Naive thymus-derived CD4-positive, alpha-beta T cell (primary cell): ENCODE measurements at places on chromosomes 7 and 10. TPM values are rescaled to one million over a fixed set of nuclear protein-coding genes. Genes with fewer than 3 reads are reported as not detected.

Gene THNSL1
- total RNA-seq: 2.5 and 2.6 TPM in 2 replicates

DNA sequence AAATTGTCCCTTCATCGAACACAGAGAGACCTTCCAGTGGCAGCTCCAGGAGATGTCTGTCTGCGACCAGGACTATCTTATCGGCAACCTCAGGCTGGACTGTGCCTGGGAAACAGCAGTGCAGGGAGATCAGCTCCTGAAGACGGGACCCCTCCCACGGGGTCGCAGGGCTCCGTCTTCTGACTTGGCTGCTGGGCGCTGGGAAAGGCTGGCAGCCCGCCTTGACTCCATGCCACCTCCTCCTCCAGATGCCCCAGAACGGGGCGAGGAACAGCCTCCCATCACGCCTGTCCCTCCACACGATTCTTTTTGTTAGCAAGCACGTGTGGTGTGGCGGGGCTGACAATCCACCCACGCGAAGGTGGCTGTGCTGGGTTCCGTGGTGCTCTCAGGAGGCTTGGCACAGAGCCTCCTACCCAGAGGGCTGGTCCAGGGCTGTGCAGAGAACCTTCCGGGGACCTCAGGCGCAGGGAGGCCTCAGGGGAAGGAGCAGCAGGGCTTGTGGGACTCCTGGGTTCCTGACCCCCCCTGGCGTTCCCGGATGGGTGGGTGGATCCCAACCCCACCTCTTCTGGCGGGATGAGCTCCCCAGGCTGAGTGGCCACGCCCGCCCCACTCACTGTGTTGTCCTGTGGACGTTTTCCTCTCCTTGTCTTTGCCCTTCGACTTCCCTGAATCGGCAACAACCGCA, 47.6 kb upstream of the NKX6-2 start:
- H3K27ac ChIP-seq: no peak overlapping the region
- no peaks in the 10 kb centered on the region for H3K27me3 ChIP-seq
- H3K4me1 ChIP-seq: no peaks in the 10 kb centered on the region
- H3K4me3 ChIP-seq: no peak overlapping the region
- no peak for DNase-seq
- no peaks in the 10 kb centered on the region for H3K36me3 ChIP-seq

DNA sequence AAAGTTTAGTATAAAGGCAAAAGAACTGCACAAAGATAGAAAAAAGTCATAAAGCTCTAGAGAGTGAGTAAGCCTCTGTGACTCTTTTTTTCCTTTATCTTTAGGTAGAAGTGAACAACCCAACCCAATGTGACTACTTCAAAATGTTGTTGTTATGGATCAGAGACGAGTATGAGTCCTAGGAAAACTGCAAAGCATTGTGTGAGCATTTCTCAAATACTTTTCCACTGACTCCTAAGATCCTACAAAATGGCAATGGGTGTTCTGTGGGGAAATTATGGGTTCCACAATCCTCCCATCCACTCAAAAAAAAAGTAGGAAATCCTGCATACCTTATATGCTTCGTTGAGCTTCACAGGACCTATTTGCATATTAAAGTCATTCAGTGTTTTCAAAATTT, 177.1 kb downstream of the DGKI start:
- no peak overlapping the region for H3K27ac ChIP-seq
- H3K4me1 ChIP-seq: no peaks in the 10 kb centered on the region
- H3K36me3 ChIP-seq: no peaks in the 10 kb centered on the region
- no peak for DNase-seq

- no peaks in the 10 kb centered on the region for H3K27me3 ChIP-seq
- H3K4me1 ChIP-seq: no peaks in the 10 kb centered on the region
- H3K36me3 ChIP-seq: no peaks in the 10 kb centered on the region
- no peak overlapping the region for H3K4me3 ChIP-seq
Measured at GRCh38 chr10:5533098-5533731, 8.5 kb downstream of the CALML3 start.

DNA sequence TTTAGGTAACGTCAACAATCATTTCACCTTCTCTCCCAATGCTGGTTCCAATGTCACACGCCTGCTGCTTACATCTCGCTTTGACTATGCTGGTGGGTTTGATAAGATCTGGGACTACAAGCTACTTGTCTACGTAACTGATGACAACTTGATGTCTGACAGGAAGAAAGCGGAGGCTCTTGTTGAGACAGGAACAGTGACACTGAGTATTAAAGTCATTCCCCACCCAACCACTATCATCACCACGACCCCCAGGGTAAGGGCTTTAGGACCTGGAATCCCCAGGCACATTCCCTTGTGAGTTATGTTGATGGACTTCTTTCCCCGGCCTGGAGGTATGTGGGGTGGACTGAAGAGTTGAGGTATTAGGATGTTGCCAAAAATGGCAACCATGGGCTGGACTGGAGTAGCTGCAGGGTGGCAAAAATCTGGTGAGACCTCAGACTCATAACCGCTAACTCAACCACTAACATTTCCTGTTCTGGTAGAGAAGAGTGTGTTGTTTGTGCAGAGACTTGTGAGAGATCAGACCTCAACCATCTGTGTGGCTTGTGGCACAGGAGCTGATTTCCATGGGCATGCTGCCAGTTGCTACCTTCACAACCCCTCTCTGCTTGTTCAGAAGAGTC, 59.2 kb downstream of the CDHR3 start:
- H3K4me1 ChIP-seq: peaks cover 76% of the 10 kb centered on the region
- no peaks in the 10 kb centered on the region for H3K36me3 ChIP-seq
- H3K27ac ChIP-seq: peak overlapping the region; percentile 87
- peak; percentile 93 for DNase-seq
- no peaks in the 10 kb centered on the region for H3K27me3 ChIP-seq
- H3K4me3 ChIP-seq: peak overlapping the region; percentile 23

GRCh38 chr7:106659963-106660861, 746 bp downstream of the CCDC71L start:
- peak; percentile 68 for DNase-seq
- H3K36me3 ChIP-seq: no peaks in the 10 kb centered on the region
- peaks cover 16% of the 10 kb centered on the region for H3K4me1 ChIP-seq
- H3K4me3 ChIP-seq: peak overlapping the region; percentile 73
- peak overlapping the region; percentile 68 for H3K27ac ChIP-seq
- H3K27me3 ChIP-seq: no peaks in the 10 kb centered on the region

- H3K27ac ChIP-seq: peak overlapping the region; percentile 98
- no peak for DNase-seq
- no peaks in the 10 kb centered on the region for H3K36me3 ChIP-seq
- peak overlapping the region; percentile 97 for H3K4me3 ChIP-seq
- no peaks in the 10 kb centered on the region for H3K27me3 ChIP-seq
Measured at GRCh38 chr10:124918191-124918830, 23.6 kb upstream of the ZRANB1 start.

GRCh38 chr10:33412653-33413361, 78.3 kb upstream of the NRP1 start:
- H3K4me3 ChIP-seq: no peak overlapping the region
- H3K27ac ChIP-seq: no peak overlapping the region
- no peaks in the 10 kb centered on the region for H3K36me3 ChIP-seq
- no peaks in the 10 kb centered on the region for H3K27me3 ChIP-seq
- no peaks in the 10 kb centered on the region for H3K4me1 ChIP-seq
- DNase-seq: no peak

DNA sequence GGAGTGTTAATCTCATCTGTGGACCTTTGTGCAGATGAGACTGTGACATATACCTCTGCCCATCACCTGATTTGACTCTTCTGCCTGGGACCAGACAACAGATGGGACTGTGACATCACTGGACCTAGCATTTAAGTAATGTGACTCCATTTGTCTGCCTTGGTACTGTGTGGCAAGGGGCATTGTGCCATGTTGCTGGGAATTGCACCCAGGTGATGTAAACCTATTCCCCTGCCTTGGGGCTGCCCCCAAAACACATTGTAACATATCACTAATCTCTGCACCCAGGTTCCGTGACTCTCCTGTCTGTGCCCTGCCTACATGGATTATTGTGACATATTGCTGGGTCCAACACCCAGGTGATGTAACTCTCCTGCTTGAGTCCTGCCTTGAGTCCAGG, 40.4 kb upstream of the ZNF680 start:
- H3K36me3 ChIP-seq: no peaks in the 10 kb centered on the region
- no peaks in the 10 kb centered on the region for H3K4me1 ChIP-seq
- DNase-seq: no peak
